Activated naive CD4-positive, alpha-beta T cell (primary cell): ENCODE measurements at places on chromosomes 3 and 15.

DNA sequence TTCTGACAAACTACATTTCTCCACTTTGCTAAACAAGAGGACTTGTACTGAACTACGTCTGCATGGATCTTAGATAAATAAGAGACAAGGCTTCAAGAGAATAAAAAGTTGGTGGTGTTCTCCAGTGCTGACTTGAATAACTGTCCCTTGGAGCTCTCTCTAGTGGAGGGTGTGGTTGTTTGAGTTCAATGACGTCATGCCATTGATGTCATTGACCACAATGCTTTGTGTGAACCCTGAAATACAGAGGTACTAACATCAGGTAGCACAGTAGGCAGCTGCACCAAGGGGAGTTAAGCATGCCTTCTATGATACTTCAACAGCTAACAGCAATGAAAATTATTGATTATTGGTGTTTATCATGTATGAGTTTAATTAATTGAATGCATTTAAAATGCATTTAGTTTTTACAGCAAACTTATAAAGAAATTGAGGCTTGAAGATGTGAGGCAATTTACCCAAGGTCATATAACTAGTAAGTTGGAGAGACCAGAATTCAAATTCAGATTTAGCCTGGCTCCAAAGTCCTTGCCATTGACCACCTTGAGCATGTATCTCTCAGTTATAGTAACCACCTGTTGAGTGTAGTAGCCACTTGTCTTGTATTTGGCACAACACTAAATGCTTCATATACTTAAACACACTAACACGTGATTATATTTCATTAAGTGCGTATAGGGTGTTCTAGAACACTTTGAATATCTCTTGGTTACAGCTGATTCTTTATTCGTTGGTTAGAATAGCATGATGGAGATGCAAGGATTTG lies 126.0 kb upstream of the ANKRD28 start:
- DNase-seq, result no peak

- DNase-seq, result no peak
Observed at GRCh38 chr15:33746203-33746602, 222.1 kb upstream of the CHRM5 start.

DNA sequence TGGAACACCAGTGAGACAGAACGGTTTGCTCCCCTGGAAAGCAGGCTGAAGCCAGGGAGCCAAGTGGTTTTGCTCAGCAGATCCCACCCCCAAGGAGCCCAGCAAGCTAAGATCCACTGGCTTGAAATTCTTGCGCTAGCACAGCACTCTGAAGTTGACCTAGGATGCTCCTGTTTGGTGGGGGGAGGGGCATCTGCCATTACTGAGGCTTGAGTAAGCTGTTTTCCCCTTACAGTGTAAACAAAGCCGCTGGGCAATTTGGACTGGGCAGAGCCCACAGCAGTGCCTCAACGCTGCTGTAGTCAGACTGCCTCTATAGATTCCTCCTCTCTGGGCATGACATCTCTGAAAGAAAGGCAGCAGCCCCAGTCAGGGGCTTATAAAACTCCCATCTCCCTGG lies 241.4 kb downstream of the GABRB3 start:
- DNase-seq, result no peak

DNA sequence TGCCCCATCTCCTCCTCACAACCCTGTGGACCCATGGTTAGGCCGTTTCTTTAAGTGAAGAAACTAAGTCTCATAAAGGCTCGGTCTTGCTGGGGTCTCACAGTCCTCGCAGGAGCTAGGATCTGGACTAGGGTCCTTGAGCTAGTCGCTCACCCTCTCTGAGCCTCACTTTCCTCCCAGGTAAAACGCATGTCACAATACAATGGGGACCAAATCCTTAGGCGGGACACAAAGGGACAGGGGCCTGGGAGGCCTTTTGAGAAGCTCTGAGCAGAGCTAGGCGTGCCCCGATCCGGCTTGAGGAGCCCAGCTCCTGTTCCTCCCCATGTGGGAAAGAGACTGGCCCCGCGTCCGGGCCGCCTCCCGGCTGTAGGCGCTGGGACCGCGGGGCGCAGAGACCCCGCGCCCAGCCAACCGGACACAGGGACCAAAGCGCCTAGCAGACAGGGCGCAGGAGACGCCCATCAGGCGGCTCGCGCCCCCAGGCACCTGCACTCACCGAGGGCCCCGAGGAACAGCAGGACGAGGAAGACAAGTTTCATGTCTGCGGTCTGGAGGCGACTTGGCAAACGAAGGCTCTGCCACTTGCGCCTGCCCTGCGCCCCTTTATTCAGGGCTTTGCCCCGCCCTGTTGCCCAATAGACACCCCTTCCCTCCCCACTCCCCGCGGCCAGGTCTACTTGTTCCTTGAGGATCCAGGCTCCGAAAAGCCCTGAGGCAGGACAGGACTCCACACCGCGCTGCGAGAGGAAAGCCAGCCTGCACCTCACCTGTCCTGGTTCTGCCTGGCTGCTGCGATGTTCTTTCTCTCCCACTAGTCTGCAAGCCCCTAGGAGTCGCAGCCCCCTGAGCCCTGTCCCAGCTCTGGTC lies at the start of gene LTF:
Gene LTF, minus strand, starts transcription at position 580 of the 870 bp plus-strand sequence. Its CDS starts 38 bp downstream, at position 542.
- DNase-seq, result no peak

DNA sequence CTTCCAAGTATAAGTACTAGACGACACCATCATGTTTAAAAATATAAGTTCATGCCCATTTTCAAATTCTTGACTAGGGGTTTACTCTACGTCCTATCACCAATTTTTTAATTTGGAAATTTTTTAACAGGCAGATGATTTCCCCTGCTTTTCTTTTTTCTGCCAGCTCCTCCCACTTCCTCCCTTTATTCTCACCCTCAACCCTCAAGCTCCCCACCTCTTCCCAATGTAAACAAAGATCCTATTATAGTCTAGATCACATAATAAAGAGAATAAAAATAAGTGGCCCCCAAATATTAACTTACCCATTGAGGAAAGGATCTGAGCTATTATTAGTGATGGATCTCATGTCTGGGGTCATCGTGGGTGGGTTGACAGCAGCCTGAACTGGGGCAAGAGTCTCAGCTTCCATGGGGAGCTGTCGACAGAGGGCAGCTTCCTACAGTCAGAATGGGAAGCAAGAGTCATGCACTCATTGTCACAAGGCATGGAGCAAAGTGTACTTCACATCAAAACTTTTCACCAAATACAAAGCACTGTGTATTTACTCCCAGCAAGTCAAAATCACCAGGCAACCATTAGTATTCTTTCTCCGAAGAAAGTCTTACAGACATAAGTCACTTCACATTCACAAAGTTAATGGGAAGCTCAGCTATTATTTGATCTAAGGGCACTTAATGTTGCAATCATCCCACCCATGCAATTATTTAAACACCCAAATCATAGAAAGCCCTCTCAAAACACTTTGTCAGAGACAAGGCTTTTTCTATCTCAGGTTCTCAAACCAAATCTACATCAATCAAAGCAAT lies 53.2 kb downstream of the TM4SF4 start:
- DNase-seq, result no peak

DNA sequence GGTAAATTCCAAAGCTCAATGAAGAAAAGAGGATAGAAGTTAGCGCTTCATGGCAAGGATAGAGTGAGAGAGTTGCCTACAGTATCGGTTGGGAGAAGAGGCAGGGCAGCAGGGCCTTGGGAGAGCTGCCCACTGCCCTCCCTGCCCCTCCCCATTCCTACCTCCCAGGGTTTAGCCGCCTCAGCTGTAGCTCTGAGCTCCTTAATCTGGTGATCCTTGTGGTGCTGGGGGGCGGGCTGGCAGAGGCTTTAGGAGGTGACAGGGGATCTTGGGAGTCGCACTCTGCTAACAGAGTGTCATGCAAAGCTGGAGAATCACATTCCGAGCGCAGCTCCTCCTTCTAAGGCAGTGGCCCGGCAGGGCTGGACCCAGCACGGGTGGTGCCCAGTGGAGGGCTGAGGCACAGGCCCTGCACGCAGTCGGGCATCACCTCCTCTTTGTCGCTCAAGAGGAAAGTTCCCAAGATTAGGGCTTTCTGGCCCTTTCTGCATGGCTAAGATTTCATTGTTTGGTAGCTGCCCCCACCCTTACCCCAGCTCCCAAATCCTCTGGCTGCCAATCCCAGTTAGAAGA lies 57.1 kb upstream of the POLG start:
- no peak for DNase-seq

- peak; percentile 59 for DNase-seq
Observed at GRCh38 chr15:52528564-52529340, at the start of gene MYO5A. Gene MYO5A, minus strand, starts transcription at chr15:52528880. Its CDS starts 74 bp downstream, at chr15:52528806.
